Suprapubic skin (tissue), 4 donors: ENCODE measurements at places on chromosomes 3 and 15. TPM values are rescaled to one million over a fixed set of nuclear protein-coding genes. Genes with fewer than 3 reads are reported as not detected.

- no peak overlapping the region for H3K27ac ChIP-seq
- H3K36me3 ChIP-seq, result no peaks in the 10 kb centered on the region
- peaks cover 9% of the 10 kb centered on the region for H3K4me1 ChIP-seq
- no peak for DNase-seq
- no peak overlapping the region for H3K4me3 ChIP-seq
Observed at GRCh38 chr3:9205345-9206143, 43.9 kb downstream of the SRGAP3 start.

- H3K4me3 ChIP-seq, result no peak overlapping the region
- no peaks in the 10 kb centered on the region for H3K36me3 ChIP-seq
- no peak overlapping the region for H3K27ac ChIP-seq
- H3K27me3 ChIP-seq, result no peaks in the 10 kb centered on the region
- no peak for DNase-seq
Observed at GRCh38 chr15:35886765-35887164, 340.8 kb upstream of the DPH6 start.

- no peak overlapping the region for H3K27ac ChIP-seq
- H3K4me1 ChIP-seq, result peaks cover 13% of the 10 kb centered on the region
Observed at GRCh38 chr3:150765949-150766720, 3.2 kb upstream of the SIAH2 start.

- no peaks in the 10 kb centered on the region for H3K4me1 ChIP-seq
- no peak overlapping the region for H3K27ac ChIP-seq
- no peak for DNase-seq
- H3K36me3 ChIP-seq, result no peaks in the 10 kb centered on the region
- peaks cover 5% of the 10 kb centered on the region for H3K27me3 ChIP-seq
Observed at GRCh38 chr3:119817583-119818363, 35.9 kb downstream of the NR1I2 start.

DNA sequence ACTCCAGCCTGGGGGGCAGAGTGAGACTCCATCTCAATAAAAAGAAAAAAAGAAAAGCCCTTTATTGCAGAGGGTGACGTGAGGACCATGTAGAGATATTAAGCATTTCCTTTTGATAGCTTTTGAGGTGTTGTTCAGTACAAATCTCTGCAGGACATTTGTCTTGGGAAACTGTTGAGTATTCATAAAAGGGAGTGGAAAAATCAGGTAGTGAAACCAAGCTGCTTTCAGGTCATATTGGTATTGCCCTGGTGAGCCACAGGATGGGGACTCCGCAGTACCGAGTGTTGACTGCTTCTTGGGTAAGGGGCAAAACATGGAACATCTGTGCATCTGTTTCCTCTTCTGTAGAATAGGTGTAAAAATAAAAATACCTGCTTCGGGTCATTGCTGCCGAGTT is 9.9 kb downstream of the ITPR1 start:
- H3K4me3 ChIP-seq, result no peak overlapping the region
- H3K27ac ChIP-seq, result no peak overlapping the region
- no peak for DNase-seq
- no peaks in the 10 kb centered on the region for H3K36me3 ChIP-seq
- H3K27me3 ChIP-seq, result no peaks in the 10 kb centered on the region

GRCh38 chr3:44529927-44530326 is 25.1 kb upstream of the ZKSCAN7 start:
- no peak overlapping the region for H3K27ac ChIP-seq
- H3K27me3 ChIP-seq, result peaks cover 45% of the 10 kb centered on the region
- H3K4me3 ChIP-seq, result no peak overlapping the region
- no peaks in the 10 kb centered on the region for H3K4me1 ChIP-seq
- H3K36me3 ChIP-seq, result no peaks in the 10 kb centered on the region

DNA sequence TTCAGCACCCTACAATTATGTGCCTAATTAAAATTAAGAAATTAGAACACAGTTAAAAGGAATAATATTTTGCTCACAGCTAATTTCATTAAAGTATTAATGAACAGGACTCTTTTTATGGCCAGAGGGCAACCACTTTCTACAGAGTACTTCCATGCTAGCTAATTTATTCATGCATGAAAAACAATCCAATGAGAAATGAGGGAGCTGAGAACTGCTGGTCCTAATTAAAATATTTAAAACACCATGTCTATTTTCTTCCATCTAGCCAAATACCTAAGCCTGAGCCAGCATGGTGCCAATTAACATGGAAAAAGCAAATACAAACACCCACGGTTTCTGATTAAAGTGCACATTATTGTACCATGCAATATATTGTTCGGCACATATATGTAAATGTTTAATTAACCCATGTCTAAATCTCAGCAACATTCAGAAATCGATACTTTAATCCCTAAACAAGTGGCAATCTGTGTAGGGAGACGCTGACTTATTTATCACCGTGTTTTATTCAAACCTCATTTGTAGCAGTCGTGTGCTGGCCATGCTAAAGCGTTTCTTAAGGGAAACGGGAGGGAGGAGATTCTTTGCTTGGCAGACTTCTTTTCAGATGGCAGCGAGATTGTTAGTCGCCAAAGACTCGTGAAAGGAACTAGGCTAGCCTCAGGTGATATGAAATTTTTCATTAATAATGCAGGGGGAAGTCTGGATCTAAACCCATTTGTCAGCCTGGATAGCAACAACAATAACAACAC is 193.5 kb downstream of the ANXA2 start:
- H3K4me3 ChIP-seq, result no peak overlapping the region
- H3K27me3 ChIP-seq, result peaks cover 57% of the 10 kb centered on the region

DNA sequence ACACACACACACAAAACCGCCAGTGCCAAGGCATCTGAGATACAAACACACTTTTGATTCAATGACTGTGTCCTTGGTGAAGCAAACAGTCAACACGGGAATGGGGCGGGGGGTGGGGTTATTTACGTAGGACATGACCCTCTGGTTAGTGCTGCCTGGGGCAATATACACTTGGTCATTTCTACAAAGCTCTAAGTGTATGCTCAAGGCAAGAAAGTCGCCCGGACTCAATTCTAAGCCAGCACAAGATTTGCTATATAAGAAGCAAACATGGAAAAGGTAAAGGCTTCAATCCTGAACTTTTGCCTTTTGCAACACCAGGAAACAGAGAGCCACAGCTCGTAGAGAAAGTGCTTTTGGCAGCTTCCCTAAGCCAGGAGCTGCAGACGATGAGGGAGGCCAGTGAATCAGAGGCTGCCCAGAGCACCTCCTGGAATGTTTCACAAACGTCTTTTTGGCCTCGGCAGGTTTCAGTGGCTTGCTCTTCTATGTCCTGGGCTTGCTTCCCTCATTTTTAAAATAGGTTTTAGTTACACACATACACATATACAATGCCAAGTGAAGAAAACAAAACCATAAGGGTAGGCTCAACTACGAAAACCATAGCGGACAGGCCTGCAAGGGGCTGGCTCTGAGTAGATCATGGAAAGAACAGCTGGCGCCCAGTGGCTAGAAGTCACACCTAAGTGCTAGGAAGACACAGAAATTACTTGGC is 73.6 kb downstream of the TM4SF4 start:
- H3K4me1 ChIP-seq, result peaks cover 44% of the 10 kb centered on the region
- H3K4me3 ChIP-seq, result no peak overlapping the region
- peak overlapping the region; percentile 78 for H3K27ac ChIP-seq
- DNase-seq, result no peak
- no peaks in the 10 kb centered on the region for H3K27me3 ChIP-seq

- H3K27ac ChIP-seq, result peak overlapping the region; percentile 88
- no peaks in the 10 kb centered on the region for H3K36me3 ChIP-seq
- H3K4me3 ChIP-seq, result peak overlapping the region; percentile 46
- peaks cover 47% of the 10 kb centered on the region for H3K4me1 ChIP-seq
- H3K27me3 ChIP-seq, result no peaks in the 10 kb centered on the region
Observed at GRCh38 chr15:92819278-92820235, 80.6 kb upstream of the CHD2 start.

DNA sequence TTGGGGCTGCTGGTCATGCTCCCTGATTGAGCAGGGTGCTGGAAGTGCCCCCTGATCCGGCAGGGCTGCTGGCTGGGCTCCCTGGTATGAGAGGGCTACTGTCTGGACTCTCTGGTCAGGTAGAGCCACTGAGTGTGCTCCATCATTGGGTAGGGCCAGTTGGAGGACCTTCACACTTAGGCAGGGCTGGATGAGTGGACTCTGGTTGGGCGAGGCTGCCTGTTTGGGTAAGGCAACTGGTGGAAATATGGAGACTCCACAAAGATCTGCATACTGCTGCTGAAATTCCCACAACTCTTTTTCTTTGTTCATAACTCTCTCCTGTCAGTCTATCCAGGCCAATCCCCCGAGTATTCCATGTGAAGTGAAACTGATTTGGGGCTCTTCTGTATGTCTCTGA is 80.8 kb downstream of the CD200 start:
- H3K27me3 ChIP-seq, result no peaks in the 10 kb centered on the region
- DNase-seq, result no peak
- H3K36me3 ChIP-seq, result no peaks in the 10 kb centered on the region
- H3K27ac ChIP-seq, result no peak overlapping the region
- no peak overlapping the region for H3K4me3 ChIP-seq

DNA sequence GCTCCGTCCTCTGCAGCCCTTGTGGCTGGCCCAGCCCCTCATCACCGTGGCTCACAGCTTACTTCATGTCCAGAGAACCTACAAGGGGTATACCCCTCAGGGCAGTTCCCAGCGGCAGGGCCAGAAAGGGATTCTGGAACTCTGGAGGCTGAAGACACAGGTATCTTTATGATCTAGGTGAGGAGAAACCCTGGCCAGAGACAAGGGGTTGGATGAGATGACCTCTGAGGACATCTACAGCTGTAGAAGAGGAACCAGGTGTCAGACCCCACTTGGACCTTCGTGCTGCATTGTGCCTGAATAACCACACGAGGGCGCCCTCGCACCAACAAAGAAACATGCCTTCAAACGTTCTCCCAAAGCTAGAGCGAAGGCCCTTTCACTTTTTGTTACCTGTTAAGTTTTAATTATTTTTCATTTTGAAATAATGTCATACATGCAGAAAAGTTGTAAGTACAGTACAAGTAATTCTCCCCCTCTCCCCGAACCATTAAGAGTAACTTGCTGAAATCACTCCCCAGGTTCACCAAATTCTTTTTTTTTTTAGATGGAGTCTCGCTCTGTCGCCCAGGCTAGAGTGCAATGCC is 118.7 kb upstream of the SMAD3 start:
- no peak overlapping the region for H3K4me3 ChIP-seq
- H3K36me3 ChIP-seq, result no peaks in the 10 kb centered on the region
- H3K27ac ChIP-seq, result no peak overlapping the region
- peak; percentile 74 for DNase-seq

GRCh38 chr3:3618623-3619022 is 180.6 kb upstream of the LRRN1 start:
- no peaks in the 10 kb centered on the region for H3K4me1 ChIP-seq
- no peak for DNase-seq
- no peaks in the 10 kb centered on the region for H3K36me3 ChIP-seq
- no peak overlapping the region for H3K27ac ChIP-seq
- no peaks in the 10 kb centered on the region for H3K27me3 ChIP-seq
- H3K4me3 ChIP-seq, result no peak overlapping the region

- peaks cover 25% of the 10 kb centered on the region for H3K4me1 ChIP-seq
- peaks cover 64% of the 10 kb centered on the region for H3K27me3 ChIP-seq
- no peak within 1 kb of the TSS for H3K27ac ChIP-seq
- H3K36me3 ChIP-seq, result no peaks in the 10 kb centered on the region
Observed at GRCh38 chr3:71784914-71785531, at the start of gene PROK2. Gene PROK2, minus strand, starts transcription at chr3:71785148. Its CDS starts 96 bp downstream, at chr3:71785052.

- no peaks in the 10 kb centered on the region for H3K27me3 ChIP-seq
- H3K4me3 ChIP-seq, result no peak overlapping the region
- peaks cover 15% of the 10 kb centered on the region for H3K36me3 ChIP-seq
Observed at GRCh38 chr3:182913889-182914288, 66.4 kb downstream of the DCUN1D1 start.

DNA sequence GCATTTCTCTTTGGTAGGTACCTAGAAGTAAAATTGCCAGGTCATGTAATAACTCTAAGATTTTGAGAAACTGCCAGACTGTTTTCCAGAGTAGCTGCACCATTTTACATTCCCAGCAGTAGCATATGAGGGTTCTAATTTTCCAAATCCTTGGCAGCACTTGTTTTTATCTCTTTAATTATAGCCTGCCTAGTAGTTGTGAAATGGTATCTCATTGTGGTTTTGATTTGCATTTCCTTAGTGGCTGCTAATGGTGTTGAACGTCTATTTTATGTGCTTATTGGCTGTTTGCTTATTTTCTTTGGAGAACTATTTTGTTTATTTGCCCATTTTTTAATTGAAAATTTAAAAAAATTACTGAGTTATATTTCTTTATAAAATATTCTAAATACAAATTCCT is 117.9 kb downstream of the TCF12 start:
- H3K4me1 ChIP-seq, result peaks cover 15% of the 10 kb centered on the region
- H3K27me3 ChIP-seq, result no peaks in the 10 kb centered on the region
- no peak overlapping the region for H3K4me3 ChIP-seq
- no peaks in the 10 kb centered on the region for H3K36me3 ChIP-seq
- no peak for DNase-seq

DNA sequence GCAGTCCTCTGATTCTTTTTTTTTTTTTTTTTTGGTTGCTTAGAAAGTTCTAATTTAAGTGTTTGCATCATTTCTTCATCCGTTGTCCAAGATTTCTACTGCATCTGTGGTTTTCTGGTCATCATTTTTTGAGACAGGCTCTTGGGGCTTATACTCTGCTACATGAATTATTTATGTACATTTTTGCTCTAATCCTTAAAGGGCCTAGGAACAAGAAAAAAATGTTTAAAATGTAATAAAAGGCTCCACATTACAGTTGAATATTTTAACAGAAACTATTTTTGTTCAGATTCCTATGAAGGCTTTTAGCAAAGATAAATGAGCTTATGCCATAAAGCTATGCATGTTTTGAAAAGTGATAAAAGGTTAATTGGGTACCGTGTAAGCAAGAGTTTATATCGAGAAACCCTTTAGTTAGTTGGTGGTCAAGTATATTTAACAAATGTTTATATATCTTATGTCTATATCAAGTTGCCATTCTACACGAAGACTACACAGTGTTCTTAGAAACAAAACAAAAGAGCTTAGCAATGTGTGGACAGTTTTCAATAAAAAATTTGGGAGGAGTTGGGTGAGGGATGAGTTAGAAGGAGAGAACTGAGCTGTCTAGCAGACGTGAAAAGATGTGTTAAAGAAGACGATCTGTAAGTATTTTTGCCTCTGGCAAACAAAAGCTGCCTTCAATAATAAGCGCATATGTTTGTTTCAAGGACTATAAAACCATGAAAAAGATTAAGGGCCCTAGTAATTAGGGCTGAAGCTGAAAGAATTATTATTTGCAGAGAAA is 563.6 kb upstream of the NAALADL2 start:
- H3K4me1 ChIP-seq, result no peaks in the 10 kb centered on the region
- H3K27ac ChIP-seq, result no peak overlapping the region
- no peak for DNase-seq
- no peak overlapping the region for H3K4me3 ChIP-seq
- H3K36me3 ChIP-seq, result no peaks in the 10 kb centered on the region

Gene NPAP1
- not detected for total RNA-seq

Gene TMEM207
- not detected for total RNA-seq

Gene RAB6B
- 0.73 TPM for total RNA-seq

Gene QARS1
- 365 TPM for total RNA-seq

Gene ARGFX
- not detected for total RNA-seq

Gene SPINT1
- total RNA-seq, result 303 TPM

Gene TMEM115
- total RNA-seq, result 62.2 TPM

Gene GASK1A
- 1.5 TPM for total RNA-seq

Gene ZNF106
- 48.8 TPM for total RNA-seq

Gene PSTPIP1
- total RNA-seq, result 1.9 TPM

Gene TRIM69
- 10.4 TPM for total RNA-seq

Gene TEX55
- not detected for total RNA-seq
